ENCODE measurements at places on chromosomes 3 and 15. TPM values are rescaled to one million over a fixed set of nuclear protein-coding genes. Genes with fewer than 3 reads are reported as not detected.

Gene KBTBD8
- polyA plus RNA-seq, result 1.6 TPM

DNA sequence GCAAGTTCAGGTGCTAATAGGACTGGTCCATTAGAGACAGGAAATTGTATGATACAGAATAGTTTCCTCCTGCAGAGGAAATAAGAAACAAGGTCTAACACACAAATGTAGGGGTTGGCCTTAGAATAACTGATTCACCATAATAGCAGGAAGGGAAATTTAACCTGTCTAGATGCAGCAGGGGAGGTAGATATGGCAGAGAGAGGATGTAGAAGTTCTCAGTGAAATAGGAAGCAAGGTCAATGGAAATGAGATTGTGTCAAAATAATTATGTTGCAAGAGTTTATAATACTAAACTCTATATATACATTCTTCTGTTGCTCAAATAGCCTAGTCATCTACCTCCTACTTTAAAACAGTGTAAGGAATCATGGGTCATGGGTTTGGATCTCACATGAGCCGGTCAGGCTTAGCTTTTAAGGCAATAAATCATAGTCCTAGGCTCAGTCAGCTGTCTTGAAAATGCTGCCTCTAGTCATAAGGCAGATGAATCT is 17.0 kb downstream of the BCL2A1 start:
- DNase-seq, result no peak

- DNase-seq, result no peak
Measured at GRCh38 chr3:172464306-172464705, 16.1 kb upstream of the GHSR start.

GRCh38 chr15:74027688-74028087 is 33.2 kb downstream of the PML start:
- DNase-seq, result no peak

Data from left renal pelvis (tissue), 4 donors.